ENCODE measurements at places on chromosomes 4 and X.

- DNase-seq = no peak
- H3K4me3 ChIP-seq = no peak overlapping the region
- peaks cover 29% of the 10 kb centered on the region for H3K4me1 ChIP-seq
- no peaks in the 10 kb centered on the region for H3K36me3 ChIP-seq
Observed at GRCh38 chr4:41877020-41877796, 58.0 kb upstream of the TMEM33 start.

DNA sequence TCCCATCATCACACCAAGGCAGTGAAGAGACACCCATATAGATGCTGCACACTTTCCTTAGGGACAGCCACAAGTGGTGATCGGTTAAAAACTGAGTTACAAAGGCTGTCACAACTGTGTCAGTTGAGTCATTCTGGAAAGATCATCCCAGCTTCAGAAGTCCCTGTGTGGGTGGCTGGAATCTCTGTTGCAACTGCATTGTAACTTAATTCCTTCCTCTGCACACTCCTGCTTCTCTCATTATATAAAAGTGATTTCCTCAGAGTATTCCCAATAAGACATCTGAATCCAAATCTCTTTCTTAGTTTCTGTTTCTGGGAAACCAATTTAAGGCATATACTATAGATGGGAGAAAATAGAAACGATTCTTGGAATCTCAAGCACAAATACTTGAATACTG lies 88.1 kb downstream of the FSTL5 start:
- no peaks in the 10 kb centered on the region for H3K36me3 ChIP-seq
- H3K4me1 ChIP-seq = no peaks in the 10 kb centered on the region
- DNase-seq = no peak
- H3K27ac ChIP-seq = no peak overlapping the region
- no peaks in the 10 kb centered on the region for H3K27me3 ChIP-seq
- H3K4me3 ChIP-seq = no peak overlapping the region

DNA sequence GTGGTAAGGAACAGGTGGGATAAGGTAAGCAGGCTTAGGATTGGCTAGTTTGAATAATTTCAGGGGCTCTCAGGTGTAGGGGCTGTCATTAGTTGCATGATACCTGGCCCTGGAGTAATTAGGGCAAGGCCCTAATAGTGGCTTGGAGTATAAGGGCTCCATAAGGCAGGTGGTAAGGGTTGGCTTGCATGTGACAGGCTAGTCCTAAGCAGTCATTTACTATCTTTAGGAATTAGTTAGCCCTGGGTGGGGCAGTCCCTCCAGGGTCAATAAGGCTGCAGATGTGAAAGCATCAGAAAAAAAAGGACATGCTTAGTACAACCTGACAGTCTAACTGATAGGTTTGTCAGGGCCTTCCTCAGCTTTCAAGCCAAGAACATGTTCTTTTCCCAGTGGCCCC lies 7.8 kb upstream of the TMPRSS11D start:
- H3K36me3 ChIP-seq = no peaks in the 10 kb centered on the region
- no peak for DNase-seq
- no peaks in the 10 kb centered on the region for H3K4me1 ChIP-seq
- no peak overlapping the region for H3K4me3 ChIP-seq
- no peaks in the 10 kb centered on the region for H3K27me3 ChIP-seq
- no peak overlapping the region for H3K27ac ChIP-seq

DNA sequence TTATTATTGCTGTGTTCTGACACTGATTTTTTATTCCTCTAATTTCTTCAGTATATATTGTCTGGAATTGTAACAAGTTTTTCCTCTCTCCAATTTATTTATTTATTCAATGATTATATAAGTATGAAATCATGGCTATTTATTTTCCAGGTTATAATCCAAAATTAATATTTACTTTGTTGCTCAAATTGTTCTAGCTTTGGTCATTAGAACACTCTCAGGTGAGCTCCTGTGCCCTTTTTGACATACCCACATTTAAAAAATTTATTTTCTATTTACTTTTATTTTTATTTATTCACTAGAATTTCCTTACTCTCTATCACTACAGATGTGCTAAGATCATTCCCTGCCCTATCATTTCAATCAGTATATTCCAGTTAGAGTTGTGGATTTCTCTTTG lies 70.2 kb downstream of the PPP1R2C start:
- no peak for DNase-seq
- no peak overlapping the region for H3K27ac ChIP-seq
- H3K4me3 ChIP-seq = no peak overlapping the region
- no peaks in the 10 kb centered on the region for H3K36me3 ChIP-seq

Measured in vagina (tissue), 2 donors.